ENCODE measurements at places on chromosomes 16 and 17.

GRCh38 chr16:26605626-26606271, 461.0 kb upstream of the C16orf82 start:
- no peak for DNase-seq

- DNase-seq = peak; percentile 47
Observed at GRCh38 chr17:72714357-72714966, 378.0 kb downstream of the SLC39A11 start.

DNA sequence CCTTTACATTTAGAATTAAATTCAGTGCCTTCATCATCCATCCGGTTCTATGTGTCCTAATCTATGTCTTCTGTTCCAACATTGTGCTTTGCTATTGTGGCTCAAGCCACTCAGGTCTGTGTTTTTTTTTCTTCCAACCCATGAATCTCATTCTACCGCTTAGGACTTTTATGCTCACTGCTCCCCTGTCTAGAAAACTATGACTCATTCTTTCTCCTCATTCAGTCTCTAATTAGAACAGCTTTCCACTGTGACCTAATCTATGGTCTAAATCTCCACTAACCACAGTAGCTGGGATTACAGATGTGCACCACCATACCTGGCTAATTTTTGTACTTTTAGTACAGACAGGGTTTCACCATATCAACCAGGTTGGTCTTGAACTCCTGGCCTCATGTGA, 418.7 kb downstream of the KCNJ2 start:
- DNase-seq = peak; percentile 50

DNA sequence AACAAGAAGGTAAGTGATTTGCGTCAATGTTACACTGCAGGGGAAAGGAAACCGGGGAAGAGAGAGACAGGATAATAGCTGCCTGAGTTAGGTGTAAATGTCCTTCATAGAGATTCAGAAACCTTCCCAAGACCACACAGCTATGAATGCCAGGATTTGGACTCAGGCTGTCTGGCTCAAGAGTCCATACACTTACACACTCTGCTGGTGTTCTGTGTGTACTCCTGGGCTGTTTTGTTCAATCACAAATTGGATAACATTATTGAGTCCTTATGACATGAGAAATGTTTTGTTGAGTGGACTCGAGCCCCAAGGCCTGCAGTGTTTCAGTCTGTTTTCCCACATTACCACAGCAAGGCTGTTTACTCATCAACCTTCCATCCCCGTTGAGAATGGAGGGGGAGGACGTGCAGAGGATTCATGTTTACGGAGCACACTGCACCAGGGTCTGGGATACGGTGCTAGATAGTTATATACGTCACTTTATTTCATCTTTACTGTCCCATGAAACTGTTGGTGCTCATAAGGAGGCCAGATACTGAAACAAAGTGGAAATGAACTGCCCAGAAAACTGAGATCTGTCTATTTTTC, 450.8 kb downstream of the HAPSTR1 start:
- DNase-seq = no peak

GRCh38 chr17:40321524-40321929, 12.5 kb downstream of the RARA start:
- no peak for DNase-seq

GRCh38 chr17:14019186-14019956, 49.9 kb upstream of the COX10 start:
- peak; percentile 50 for DNase-seq

DNA sequence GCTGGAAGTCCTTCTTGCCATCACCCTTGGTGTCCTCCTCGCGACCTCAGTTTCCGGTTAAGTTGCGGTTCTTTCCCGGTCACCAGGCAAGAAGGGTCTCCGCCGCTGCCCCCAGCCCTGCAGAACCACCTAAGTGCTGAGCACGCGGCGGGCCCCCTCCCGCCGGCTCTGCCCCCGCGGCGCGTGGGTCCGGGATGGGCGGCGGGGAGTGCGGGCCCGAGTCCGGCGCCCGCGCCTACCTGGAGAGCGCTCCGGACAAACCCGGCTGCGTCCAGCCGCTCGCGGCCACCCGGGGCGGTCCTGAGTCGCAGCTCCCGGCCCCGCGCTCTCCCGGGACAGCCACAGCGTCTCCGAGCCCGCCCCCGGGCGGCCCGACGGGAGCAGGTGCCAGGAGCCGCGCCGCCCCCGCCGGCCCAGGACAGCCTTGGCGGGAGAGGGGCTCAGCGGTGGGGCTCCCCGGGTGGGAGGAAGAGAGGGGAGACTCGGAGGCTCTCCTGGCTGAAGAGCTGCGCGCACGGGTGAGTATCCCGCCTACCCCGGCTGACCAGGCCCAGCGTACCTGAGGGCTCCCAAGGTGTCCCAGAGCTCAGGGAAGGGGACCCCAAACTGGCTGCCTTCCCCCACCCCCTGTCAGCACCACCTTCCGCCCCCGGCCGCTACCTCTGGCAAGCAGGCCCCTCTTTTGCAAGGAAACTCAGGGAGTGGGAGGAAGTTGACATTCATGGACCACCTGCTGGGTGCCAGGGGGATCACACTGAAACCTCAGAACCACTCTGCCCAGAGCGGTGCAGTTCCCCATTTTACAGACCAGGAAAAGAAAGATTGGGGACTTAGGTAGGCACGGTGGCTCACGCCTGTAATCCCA, 22.2 kb upstream of the C17orf113 start:
- no peak for DNase-seq

- DNase-seq = no peak
Observed at GRCh38 chr16:57865746-57866528, 63.6 kb upstream of the KIFC3 start.

DNA sequence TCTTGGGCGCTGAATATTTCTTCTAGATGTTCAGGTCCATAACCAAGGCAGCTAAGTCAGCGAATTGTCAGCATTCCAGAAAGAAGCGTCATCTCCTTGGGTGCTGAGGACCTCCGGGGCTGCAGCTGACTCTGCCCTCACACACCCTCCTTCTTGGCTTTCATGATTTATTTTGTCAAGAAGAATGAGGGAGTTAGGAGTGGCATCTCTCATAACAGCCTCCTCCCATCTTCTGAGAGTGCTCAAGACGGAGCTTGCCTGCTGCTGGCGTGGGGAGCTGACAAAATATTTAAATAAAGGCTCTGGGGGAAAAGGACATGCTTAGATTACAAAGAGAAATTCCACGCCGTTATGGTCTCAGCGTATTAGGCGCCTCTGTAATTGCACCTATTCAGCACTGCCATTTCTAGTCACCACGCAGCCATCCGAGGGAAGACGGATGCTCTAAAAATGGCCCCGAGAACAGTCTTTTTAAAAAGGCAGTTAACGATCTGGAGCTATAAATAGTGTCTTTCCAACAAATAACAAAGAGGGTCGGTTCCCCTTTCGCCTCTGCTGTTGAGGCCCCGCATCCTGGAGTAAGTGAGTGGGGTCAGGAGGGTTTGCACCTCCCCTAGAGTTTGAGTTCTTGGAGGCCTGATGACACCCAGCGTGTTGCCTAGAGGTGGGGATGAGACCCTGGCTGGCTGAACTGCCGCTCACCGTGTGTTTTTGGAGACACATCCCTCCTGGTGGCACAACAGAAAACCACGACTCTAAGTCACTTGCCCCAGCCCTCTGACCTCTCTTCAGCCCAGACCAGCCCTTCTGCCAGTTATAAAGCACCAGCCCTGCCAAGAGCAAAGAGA, 187.0 kb downstream of the CCDC182 start:
- peak; percentile 91 for DNase-seq

DNA sequence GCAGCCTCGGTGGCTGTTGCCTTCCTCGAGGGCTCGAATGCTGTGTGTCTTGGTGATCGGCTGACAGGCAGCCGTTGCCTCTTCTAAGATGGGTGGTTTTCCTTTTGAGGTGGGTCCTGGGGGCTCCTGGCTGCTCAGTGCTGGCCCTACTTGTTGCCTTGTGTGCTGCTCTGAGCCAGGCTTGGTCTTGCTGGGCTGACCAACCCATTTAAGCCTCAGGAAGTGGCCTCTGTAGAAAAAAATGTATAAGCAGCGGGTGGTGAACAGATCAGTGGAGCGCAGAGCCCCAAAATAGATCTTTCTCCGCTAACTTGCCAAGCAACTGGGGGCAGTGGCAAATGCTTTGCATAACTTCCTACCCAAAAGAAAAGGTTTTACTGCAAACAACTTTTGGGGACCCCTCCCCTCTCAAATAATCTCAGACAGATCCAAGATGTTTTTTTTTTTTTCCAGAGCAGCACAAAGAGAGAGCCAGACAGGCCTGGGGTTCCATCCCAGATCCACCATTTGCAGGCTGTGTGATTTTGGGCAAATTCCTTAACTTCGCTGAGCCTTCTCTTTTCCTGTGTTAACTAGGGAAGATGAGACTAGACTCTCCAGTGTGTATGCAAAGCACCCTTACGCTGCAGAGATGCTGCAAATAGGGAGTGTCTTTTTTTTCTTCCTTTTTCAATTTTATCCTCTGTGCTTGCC, 42.5 kb downstream of the PLCG2 start:
- peak; percentile 64 for DNase-seq

- DNase-seq = no peak
Observed at GRCh38 chr16:55046916-55047315, 116.3 kb downstream of the IRX5 start.

DNA sequence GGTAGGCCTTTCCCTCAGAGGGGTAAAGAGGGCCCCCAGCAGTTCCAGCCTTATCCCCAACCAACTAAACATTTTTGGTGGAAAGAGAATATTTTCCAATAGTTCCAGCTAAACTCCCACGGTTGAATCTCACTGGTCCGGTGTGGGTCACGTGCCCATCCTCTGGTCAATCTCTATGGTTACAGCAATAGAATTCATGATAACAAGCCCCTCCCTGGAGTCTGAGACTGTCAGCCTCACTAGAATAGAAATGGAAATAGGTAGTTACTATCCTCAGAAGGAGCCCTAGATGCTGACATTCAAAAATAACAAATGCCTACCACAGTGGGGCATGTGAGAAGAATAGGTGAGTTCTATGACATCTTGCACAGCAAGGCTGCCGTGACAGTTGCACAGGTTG, 37.5 kb upstream of the LITAF start:
- no peak for DNase-seq

GRCh38 chr16:15487336-15488284, 53.2 kb downstream of the BMERB1 start:
- DNase-seq = peak; percentile 59

- no peak for DNase-seq
Observed at GRCh38 chr16:3174618-3175148, 13.3 kb upstream of the OR1F1 start.

DNA sequence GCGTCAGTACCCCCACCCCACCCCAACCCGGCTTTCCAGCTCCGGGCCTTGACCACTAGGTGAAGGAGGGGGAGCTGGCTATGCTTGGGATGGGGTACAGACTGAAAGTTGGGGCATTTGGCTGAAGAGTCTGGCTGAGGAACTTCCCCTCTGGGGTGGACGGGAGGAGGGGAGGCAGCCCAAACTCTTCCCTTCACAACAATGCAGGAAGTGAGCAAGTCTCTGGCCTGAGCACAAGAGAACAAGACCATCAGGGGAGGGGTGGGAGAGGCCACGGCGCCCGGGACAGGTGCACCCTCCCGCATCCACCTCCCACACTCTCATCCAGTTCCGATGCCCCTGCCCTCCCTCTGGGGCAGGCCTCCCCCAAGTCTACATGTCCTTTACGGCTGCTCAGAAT, 5.6 kb downstream of the USH1G start:
- no peak for DNase-seq

GRCh38 chr17:28347261-28347891, 10.0 kb downstream of the POLDIP2 start:
- DNase-seq = peak; percentile 83

DNA sequence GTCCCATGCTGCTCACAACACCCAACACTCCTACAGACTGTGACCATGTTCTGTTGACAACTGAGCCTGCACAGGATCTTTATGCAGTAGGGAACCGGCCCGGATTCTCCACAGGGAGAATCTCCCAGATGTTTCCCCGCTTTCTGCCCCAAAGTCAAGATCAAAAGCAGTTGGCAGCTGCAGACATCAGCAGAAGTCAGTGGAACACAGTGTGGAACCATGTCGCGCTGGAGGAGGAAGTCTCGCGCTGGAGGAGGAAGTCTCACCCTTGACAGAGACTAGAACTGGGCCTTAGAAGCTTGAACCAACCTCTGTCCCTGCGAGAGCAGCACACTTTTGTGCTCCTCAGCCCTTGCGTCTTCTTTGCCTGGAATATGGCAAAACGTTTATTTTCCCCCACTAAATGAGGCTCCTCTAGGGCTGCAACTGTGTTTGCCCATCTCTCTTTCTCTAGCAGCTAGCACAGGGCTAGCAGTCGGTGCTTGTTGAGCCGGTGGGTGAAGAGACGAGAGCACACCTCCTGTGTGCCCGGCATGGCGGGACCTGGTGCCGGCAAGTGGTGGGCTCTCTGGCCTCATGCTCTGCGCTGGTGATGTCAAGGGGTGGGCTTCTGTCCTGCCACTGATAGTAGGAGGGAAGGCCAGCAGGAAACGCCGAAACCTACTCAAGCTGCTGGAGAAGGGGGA, 2.1 kb upstream of the MRC2 start:
- DNase-seq = no peak

DNA sequence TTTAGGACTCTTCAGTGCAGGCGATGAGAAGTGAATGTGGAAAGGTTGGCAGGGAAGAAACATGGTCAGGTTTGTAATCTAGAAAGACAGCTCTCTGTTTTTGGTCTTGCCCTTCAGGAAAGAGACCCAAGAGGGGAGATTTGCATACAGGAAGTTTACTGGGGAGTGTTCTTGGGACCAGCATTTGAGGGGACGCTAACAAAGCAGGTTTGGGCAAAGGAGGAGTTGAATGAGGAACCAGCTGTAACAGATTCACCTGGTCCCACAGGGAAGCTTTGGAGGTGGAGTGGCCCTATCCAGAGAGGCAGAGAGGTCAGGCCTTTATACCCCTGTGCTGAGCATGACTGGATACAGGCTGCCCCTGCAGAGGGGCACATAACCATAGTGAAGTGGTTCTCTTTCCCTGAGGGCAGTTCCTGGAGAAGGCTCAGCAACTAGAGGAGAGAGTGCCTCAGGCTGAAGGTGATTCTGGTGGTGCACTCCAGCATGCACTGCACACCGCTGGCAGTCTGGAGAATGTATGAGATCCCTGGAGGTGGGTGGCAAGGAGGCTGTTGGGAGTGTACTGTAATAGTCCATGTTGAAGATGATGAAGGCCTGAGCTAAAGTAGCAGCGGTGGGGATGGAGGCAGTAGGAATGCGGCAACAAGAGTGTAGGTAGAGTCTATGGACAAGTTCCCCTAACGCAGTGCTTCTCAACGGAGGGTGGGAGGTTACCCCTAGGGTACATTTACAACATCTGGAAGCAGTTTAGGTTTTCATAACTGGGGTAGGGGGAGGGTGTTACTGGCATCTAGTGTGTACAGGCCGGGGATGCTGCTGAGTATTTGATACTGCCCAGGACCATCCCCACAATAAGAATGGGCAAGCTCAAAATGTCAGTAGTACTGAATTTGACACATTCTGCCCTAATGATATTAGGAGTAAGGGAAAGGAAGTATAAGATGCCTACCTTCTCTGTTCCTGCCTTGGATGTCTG, 37.2 kb downstream of the MAP2K6 start:
- no peak for DNase-seq

Data from choroid plexus epithelial cell (primary cell).